Stimulated activated CD4-positive, alpha-beta T cell treated with anti-CD3 and anti-CD28 coated beads, Interleukin-4, amount 100 ng/mL, for 4 hours (primary cell): ENCODE measurements at places on chromosomes 13 and 19.

- DNase-seq: no peak
Observed at GRCh38 chr13:33679658-33680012, 138.3 kb upstream of the RFC3 start.

- no peak for DNase-seq
Observed at GRCh38 chr13:30256713-30257467, 50.5 kb downstream of the KATNAL1 start.

DNA sequence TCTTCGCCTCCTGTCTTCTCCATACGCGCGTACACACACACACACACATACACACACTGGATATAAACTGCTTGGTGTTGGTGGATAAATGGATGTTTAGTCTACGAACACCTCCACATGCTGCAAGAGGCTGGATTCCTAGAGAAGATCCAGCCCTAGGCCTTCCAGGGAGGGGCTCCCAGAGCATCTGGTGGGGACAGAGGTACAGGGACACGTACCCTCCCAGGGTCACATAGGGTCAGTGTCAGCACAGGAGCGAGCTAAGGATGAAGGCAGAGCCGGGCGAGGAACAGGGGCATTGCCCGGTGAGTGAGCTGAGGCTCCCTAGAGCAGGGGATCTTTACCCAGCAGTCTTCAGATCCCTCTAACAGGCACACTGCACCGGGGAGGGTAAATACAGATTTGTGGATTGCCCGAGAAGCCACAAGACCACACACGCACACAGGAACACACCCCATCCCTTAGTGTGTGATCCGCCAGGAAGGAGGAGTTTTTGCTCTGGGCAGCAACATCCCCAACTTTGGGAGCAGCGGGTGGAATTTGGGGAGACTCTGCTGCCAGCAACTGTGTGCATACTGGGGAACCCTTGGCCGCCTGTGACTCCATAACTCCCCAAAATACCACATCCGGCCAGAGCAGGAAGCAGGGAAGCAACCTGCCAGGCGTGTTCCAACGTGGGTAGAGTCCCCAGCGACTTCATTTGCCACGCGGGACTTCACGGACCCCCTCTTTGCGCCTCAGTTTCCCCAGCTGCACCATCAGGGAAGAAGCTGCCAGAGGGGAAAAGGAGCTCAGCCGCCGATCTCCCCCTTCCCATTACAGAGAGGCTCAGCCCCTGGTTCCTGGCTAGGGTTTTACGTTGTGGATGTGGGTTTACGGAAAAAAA, 5.8 kb upstream of the TLE2 start:
- DNase-seq: no peak

GRCh38 chr19:7197760-7198696, 96.2 kb downstream of the INSR start:
- DNase-seq: peak; percentile 88

DNA sequence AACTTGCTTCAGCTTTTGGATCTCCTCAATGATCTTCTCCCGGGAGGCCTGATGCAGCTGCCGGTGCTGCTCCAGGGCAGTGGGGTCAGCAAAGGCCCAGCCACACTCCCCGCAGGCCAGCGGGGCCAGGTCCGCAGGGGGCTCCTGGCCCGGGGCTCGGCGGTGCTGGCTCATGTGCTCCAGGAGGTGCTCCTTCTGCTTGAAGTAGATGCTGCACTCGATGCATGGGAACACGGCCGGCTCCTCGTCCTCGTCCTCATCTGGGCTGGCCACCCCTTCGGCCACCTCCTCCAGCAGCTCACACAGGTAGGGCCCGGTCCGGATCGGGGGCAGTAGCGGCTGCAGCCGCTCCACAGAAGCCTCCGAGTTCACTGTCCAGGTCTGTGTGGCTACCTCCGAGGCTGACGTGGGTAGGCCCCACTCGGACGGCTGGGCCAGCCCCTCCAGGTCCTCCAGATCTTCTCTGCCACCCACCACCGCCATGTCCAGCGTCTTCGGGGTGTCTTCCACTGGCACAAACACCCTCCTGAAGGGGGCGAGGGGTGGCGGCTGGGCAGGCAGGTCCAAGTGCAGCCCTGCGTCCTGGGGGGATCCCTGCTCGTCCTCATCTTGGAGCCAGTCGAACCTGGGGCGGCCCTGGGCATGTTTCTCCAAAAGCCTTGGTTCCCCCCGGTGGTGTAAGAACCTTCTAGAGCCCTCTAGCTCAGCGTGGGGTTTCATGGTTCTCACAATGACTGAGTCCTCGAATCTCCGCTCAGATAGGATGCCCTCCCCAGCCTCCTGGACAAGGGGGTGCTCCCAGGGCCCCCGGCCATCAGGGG, 9.7 kb downstream of the WIZ start:
- no peak for DNase-seq

DNA sequence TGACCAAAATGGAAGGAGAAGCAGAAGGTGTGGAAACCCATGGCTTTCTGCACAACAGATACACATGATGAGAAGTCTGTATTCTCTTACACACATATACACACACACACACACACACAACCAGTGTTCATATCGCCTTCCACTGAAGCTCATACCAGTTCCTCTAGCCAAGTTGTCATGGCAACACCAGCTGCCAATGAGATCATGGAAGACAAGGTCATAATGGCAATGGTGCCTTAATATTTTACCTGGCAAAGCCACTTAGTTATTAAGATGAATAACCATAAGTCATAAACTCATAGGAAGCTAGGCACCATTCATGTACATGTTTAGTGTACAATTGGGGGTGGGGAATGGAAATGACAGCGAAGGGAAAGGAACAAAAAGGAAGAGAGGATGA, 2.6 kb upstream of the DHRS12 start:
- DNase-seq: no peak

DNA sequence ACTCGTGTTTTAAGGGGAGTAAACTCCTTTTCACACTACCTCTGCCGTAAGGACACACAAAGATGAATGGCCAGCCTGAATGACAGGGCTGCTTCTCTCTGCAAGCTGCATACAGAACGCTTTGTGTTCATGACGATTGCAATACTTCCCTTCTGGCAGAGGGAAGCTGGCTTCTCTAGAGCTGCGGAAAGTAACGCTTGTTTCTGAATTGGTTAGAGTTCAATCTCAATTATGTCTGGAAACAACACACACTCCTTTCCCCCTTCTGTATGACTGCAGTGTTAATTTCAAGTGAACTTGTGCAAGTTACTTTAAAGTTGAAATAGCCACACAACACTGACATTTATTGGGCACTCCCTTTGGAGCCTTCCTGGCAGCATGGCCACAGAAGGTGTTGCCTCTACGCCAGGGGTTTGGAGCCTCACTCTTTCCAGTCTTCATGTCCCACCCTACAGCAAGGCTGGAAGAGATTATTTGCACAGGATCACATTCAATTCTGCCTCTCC, 242.6 kb downstream of the NDFIP2 start:
- no peak for DNase-seq

- no peak for DNase-seq
Observed at GRCh38 chr13:20306039-20306438, 73.9 kb upstream of the GJB6 start.

DNA sequence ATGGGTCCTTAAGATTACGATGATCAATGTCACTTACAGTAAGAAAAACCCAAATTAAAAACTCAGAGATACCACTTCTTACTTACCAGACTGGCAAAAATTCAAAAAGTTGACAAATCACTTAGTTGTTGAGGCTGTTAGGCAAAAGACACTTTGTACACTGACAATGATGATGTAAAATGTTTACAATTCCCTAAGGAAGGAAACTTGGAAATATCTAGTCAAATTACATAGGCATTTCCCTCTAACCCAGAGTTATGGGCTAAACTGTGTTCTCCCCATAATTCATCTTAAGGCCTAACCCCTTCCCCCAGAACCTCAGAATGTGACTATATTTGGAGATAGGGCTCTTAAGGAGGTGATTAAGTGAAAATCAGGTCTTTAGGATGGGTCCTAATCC, 12.0 kb downstream of the TGDS start:
- DNase-seq: no peak

DNA sequence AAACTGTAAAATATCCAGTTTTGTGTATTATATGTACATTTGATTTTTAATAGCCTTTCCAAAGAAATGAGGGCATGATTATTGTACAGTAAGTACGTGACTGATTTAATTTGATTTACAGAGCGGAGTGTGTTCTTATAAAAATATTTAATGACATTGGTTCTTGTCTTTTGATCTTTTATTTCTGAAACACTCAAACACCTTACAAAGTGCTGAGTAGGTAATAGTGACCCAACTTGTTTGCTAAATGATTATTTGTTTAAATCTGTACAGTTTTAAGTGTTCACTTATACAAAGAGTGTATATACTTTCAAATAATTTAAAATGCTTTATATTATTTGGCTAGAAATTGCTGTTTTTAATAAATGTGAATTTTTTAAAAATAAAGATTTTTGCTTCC, 71.5 kb downstream of the COG3 start:
- no peak for DNase-seq

- no peak for DNase-seq
Observed at GRCh38 chr19:1572795-1573194, 4.7 kb upstream of the MEX3D start.

DNA sequence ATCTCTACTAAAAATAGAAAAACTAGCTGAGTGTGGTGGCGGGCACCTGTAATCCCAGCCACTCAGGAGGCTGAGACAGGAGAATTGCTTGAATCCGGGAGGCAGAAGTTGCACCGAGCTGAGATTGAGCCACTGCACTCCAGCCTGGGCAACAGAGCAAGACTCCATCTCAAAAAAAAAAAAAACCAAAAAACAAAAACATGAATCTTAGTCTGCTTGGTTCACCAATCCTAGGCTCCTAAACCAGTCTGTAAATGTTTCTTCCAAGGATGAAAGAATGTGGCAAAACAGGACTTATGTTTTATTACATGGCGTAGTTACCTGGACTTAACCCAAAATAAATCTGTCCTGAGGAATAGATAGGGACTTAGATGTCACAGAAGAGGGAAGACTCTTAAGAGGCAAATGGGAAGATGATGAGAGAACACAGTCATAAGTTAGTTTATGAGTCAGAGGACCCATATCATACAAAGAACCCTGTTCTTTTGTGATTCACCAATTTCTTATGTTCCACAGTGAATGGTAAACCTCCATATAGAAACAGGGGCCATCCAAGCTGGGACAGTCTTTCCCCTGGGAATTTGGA, 6.9 kb upstream of the FBXL3 start:
- DNase-seq: no peak

- DNase-seq: no peak
Observed at GRCh38 chr13:83672612-83673011, 209.7 kb downstream of the SLITRK1 start.

DNA sequence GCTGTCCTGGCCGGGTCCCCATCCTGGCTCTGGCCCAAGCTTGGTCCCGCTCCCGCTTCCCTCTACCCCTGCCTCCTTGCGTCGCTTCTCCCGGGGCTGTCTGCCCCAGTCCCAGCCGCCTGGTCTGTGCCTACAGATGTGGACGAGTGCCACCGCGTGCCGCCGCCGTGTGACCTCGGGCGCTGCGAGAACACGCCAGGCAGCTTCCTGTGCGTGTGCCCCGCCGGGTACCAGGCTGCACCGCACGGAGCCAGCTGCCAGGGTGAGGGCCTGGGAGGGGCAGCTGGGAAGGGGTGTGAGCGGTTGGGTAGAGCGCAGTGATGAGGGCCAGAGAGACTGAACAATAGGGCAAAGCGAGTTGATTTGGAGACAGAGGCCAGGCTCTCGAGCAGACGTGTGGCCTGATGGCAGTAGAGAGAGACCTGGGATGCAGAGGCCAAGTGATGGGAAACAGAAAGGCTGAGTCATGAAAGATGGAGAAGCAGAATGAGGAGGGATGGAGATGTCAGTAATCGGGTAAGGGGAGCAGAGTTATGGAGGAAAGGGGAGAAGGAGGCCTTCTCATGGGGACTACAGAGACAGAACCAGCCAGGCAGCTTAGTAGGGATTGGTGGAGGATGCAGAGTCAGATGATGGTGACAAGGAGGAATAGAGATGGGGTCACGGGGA, 9.4 kb downstream of the LTBP4 start:
- peak; percentile 59 for DNase-seq

DNA sequence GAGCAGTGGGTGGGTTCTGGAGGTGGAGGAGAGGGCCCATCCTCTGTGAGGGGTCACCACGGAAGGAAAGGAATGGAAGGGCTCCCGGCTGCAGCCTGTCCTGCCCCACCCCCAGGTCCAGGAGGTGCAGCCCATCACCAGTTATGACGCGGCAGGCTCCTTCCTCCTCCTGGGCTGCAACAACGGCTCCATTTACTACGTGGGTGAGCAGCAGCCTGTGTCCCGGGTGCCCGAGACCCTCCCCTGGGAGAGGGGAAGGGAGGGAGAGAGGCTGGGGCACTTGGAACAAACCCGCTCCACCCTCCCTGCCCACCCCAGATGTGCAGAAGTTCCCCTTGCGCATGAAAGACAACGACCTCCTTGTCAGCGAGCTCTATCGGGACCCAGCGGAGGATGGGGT, 6.6 kb downstream of the SHKBP1 start:
- no peak for DNase-seq

- peak; percentile 57 for DNase-seq
Observed at GRCh38 chr19:45798995-45799517, 6.4 kb upstream of the DMWD start.

GRCh38 chr13:21831654-21832324, 160.9 kb downstream of the FGF9 start:
- DNase-seq: no peak

GRCh38 chr13:38899571-38899970, 91.1 kb downstream of the STOML3 start:
- DNase-seq: no peak

DNA sequence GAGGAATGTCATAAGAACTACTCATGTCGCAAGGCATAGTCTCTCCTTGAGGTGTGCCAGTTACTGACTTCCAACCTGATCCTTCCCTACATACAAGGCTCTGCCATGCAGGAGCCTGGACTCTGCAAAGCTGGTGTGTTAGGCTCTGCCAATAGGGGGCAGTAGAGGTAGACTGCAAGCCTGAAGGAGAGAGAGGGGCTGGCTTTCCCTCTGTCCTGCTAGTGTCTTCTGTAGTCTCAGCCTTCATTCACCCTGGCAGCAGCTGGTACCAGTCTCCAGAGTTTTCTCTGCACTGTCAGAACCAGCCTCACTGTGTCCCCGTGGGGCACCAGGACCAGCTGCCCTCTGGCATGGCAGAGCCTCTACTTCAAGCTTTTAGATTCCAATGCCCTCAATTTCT, 14.5 kb downstream of the SHISA2 start:
- DNase-seq: no peak

DNA sequence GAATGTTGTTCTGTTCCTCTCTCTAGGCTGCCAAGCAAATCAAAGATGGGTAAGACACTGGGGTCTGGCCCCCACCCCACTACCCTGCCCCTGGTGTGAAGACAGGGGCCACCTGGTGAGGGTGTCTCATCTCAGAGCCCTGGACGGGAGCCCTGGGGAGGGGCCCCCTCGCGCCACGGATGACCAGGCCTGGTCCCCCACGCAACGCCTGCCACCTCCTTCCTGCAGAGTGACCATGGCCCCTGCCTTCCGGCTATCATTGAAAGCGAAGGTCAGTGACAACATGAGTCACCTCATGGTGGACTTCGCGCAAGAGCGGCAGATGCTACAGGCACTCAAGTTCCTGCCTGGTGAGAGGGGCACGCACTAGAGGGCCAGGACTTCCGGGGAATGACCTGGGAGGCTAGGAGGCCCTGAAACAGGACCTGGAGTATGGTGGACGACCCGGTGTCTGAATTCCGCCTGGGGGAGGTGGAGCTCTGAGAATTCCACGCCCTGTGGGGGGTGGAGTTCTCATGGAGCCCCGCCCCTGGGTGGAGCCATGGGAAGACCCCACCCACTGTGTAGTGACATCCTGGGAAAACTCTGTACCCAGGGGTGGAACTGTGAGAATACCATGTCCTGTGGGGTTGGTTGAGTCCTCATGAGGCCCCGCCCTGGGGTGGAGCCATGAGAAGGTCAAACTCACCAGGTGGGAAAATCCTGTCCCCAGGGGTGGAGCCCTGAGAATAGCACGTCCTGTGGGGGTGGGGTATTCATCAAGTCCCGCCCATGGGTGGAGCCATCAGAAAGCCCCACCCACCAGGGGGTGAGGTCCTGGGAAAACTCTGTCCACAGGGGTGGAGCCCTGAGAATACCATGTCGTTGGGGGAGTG, 6.1 kb downstream of the FSD1 start:
- no peak for DNase-seq
